ENCODE measurements at places on chromosomes 11 and 22.

GRCh38 chr11:79221444-79222130 is 219.2 kb downstream of the TENM4 start:
- no peak for DNase-seq

DNA sequence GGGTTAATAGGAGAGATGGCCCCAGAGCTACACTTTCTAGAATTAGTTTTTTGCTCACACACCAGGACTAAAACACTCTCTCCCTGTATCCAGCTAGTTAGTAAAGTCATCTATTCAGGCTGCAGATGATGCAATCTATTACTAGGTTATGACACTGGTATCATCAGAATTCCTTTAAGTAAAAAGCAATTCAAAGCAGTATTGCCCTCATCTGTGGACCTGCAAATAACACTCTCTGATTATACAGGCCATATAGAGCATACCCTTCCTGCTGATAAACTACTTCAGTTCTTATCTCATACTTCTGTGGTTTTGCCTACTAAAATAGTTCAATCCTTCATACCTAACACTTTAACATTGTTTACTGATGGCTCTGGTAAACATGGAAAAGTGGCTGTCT is 13.5 kb upstream of the MTMR2 start:
- no peak for DNase-seq

DNA sequence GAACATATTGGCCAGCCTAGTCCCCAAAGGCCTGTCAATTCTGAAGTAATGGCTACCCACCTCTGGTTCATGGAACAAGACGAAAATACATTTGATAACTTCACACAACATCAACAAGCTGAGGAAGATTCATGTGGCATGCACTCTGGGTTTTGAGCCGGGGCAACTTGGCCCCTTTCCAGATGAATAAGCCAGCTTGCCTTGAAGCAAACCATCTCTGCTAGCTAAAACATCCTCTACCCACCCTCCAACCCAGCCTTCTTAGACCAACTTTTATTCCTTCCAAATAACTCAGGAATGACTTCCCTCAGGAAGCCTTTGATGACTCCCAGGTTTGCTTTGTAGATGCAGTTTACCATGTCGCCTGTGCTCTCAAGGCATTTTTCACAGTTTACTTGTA is 94.4 kb downstream of the SLC1A2 start:
- no peak for DNase-seq

DNA sequence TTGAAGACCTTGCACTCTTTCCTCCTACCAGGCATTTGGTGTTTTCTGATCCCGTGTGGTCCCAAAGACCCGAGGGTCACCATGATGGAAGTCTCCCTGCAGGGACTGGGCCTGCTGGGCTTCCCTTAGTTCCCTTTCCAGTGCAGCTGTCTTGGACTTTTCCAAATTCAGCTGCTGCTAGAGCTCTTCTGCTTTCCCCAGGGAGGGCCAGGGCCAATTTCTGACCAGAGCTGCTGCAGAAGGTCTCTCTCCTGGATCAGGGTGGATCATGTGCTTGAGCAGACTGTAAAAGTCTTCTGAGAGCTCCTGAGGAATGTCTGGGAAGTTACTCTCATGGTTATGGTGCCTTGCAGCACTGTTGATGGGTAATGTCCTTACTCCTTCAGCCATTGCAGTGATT is 23.2 kb downstream of the LDLRAD3 start:
- no peak for DNase-seq

- no peak for DNase-seq
Observed at GRCh38 chr11:130940706-130941105, 24.4 kb upstream of the SNX19 start.

DNA sequence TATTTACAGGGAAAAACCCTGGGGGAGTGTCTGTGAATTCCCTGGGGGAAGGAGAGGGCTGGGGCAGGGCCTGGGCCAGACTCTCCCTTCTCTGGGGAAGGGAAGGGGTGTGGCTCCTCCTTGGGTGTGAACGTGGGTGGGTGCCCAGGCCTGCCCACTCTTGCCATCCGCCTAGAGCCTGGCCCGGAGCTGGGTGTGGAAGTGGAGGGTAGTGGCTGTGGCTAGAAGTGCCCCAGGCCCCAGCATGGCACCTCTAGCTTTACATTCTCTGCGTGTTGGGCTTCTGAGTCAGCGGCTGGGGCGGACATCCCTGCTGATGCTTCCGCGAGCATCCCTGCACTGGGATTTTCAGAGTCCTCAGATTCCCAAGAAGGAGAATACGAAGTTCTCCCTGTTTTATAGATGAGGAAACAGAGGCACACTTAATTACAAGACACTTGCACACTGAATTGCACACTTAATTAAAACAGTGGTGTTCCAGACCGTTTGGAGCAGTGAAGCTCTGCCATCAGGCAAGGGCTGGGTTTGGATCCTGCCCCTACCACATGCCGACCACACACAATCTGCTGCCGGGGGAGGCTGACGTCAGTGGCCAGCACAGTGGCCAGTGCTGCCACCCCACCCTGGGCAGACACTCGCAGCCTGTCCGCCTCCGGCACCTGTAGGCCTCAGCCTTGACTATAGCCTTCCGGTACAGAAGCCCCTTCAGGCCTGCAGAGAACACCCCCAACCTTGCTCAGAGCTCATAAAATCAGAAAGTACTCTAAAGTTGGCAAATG is 7.6 kb downstream of the BAD start:
- DNase-seq, result no peak

DNA sequence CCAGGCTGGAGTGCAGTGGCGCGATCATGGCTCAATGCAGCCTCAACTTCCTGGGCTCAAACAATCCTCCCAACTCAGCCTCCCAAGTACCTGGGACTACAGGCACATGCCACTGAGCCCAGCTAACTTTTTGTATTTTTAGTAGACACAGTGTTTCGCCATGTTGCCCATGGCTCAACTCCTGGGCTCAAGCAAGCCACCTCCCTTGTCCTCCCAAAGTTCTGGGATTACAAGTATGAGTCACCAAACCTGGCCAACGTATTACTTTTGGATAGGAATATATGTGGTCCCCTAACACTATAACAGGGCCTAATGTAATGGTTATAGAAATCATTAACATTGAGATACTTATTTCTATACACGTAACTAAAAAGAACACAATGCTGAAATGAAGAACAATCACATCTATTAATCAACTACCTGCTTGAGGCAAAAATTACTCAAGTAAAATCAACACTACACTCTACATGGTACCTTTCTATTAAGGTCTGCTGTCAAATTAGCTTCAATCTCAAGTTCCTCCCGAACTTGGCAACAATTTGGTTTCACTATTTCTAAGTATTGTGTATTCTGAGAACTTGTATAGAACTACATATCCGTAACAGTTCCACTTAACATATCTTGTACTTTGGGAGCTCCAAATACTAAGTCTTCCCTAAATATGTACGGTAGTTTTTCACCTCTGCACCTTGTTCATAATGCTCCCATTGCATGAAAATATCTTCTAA is 124.9 kb downstream of the FCHSD2 start:
- DNase-seq, result no peak

DNA sequence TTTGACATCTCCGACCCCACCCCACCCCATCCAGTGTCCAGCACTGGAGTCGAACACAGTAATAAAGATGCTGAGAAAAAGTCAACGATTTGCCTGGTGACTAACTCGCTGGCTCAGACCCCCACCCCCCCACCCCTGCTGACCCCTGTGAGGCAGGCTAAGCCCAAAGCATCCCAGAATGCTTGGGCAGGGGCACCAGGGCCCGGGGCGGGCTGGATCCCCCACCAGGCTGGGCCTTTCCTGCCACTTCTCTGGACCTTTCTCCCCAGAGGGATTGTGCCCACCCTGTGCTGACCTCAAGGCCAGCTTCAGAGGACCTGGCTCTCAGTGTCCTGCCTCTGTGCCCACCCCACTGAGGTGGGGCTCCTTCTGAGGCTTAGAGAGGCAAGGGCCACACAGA is 1.8 kb downstream of the C11orf86 start:
- no peak for DNase-seq

DNA sequence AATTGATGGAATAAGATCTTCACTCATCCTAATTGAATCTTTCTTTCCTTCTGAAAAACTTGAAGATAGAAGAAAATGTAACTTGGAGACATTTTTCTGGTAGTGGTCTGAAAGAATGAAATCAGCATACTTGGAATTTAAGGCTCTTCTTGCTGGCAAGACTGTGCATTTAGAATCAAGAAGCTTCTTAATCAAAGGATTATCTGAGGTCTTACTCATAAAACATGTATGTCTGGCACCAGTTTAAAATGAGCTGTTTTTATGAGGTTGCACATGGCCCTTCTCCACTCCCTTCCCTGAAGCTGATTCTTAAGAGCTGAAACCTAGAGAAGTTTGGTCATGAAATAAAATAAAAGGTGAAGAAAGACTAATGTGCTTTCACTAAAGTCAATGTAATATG is 77.3 kb downstream of the ARHGEF12 start:
- DNase-seq, result no peak

DNA sequence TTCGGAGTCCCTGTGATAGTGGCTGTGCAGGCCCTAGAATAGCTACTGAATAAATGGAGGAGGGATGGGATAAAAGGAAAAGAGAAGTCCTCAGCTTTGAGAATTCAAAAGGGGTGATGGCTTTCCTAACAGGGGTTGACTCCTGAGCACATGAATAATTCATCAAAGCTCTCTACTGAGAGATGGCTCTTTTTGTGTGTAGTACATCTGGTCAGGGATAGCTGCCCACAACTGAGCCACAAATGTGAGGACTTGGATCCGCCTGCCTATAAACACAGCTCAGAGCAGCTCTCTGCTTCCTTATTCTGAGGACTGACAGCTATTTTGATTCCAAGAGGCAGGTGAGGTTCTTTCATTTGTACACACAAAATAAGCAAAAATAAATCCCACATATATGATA is 82.3 kb downstream of the USP35 start:
- DNase-seq, result no peak

DNA sequence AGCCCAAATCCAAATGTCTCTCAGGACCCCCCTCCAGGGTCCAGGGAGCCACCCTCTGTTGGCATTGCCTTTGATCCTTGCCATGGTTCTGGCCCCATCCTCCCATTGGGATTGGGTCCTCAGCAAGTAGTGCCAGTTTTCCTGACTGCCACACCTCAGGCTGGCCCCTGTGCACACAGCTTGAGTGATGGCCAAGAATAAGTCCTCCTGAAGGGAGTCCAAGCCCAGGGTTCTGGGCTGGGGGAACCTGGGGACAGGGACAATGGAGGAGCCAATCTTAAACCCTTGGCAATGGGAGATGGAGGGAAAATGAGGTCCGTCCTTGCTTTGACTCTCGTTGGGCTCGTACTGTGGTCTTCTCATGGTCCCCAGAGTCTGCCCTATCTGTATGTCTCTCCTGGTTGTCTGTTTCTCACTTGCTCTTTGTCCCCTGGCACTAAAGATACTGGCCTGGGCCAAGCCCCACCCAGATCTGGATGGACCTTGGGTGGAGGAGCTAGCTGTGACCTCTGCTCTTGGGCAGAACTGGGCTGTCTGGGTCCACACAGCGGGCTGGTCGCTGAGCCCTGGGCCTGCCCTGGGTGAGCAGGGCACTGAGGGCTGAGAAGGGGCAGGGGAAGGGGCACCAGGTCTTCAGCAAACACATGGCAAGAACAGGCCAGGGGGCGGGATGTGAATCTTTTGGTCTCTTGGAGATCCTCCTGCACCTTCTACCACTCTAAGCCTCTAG is 2.9 kb downstream of the SOX10 start:
- DNase-seq, result no peak

GRCh38 chr11:15913261-15913660 is 443.1 kb downstream of the SOX6 start:
- DNase-seq, result no peak

- no peak for DNase-seq
Observed at GRCh38 chr11:108901359-108901758, 236.5 kb downstream of the DDX10 start.
